KBM-7 (cell line): ENCODE measurements at places on chromosomes 13 and 19.

DNA sequence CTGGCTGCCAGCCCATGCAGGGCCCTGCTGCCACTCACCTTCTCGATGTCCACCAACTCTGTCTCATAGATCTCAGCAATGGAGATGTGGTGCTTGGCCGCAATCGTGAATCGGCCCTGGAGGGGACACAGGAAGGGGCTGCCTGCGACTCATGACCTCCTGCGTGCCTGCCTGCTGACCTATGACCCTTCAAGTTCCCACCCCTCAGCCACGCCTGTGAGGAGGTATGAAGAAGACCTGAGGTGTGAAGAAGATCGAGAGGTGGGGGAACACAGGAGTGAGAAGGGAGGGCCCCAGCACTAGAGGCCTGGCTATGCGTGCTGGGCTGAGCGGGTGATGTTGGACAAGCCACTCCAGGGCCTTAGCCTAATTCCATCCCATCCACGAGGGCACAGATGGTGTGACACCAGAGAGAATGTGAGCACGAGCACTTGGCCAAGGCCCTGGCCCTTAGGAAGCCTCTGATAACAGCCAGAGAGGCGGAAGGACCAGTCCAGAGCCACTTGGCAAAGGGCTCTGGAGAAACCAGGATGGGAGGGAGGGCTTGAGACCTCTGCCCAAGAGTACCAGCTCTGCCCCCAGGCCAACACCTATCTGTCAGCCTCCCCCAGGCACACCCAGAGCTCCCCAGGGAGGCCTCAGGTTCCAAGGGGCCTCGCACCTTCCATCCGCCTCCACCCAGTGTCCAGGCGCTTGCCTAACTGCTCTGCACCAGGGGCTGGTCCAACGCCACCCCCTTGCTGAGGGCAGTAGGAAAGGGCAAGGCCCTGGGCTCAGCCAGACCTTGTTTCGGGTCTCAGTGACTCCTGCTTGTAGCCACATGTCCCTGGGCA lies 9.6 kb upstream of the KPTN start:
- DNase-seq: no peak

- no peak for DNase-seq
These were observed 17.5 kb upstream of the SIGLEC14 start for GRCh38 chr19:51664131-51664530.

DNA sequence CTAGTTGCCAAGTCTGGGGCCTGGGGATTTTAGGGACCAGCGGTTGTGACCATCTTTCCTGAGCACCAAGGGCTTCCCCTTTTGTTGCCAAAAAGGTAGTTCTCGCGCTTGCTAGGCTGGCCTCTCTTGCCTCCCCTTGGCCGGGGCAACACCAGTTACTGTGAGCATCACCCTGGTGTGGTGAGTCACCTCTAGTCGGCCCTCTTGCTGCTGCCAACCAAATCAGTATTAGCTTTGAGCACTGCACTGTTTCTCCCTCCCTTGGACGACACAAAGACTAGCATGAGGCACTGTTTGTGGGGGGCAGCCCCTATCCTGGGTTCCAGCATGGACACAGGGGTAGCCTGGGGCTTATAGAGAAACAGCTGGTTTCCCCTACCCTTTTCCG lies 6.9 kb downstream of the SYDE1 start:
- DNase-seq: no peak

DNA sequence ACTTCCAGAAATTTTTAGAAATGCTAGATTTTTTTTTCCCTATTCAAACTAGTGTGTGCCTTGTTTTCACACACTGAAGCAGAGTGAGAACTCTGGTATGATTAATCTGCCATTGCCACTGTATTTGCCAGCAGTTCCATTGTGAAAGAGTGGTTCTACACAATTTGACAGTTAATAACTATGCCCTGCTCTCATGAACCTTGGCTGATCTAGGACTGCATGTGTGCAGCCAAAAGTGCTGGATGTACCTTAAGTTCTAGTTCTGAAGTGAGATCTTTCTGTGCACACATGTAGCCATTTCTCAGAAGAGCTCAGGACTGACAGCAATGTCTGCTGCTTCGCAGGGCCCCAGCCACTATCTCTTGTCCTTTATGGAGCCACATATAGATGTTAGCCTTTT lies 328.2 kb upstream of the SPRY2 start:
- DNase-seq: no peak

DNA sequence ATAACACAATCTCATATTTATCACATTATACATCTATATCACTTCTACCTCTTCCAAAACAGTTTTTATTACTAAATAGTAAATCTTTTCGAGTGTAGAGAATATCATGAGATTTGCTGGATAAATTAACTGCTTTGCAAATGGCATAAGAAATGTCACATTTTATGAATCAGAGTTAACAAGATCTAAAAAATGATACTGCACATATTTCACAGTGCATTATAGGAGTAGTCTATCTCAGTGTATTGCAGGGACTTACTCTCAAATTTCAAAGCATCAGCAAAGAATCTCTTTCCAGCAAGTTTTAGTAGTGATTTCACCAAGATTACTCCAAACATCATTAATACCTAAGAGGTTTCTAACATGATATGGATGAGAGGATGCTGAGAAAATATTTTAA lies 687.1 kb upstream of the SLITRK1 start:
- DNase-seq: no peak

DNA sequence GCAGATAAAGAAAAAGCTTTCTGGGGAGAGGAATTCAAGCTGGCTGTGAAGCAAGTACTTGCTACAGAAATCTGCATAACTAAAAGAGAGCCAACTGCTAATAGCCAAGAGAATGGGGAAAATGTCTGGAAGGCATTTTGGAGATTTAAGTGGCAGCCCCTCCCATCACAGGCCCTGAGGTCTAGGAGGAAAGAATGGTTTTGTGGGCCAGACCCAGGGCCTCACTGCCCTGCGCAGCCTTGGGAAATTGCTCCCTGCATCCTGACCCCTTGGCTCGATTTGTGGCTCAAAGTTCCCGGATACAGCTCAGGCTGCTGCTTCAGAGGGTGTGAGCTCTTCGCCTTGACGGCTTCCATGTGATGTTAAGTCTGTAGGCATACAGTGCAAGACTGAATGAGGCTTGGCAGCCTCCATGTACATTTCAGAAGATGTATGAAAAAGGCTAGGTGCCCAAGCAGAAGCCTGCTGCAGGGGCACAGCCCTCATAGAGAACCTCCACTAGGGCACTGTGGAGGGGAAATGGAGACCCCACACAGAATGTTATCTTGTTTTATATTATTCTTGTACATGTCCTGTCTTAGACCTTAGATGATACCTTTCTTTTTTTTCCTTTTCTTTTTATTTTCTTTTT lies 34.4 kb downstream of the MZT1 start:
- DNase-seq: no peak

DNA sequence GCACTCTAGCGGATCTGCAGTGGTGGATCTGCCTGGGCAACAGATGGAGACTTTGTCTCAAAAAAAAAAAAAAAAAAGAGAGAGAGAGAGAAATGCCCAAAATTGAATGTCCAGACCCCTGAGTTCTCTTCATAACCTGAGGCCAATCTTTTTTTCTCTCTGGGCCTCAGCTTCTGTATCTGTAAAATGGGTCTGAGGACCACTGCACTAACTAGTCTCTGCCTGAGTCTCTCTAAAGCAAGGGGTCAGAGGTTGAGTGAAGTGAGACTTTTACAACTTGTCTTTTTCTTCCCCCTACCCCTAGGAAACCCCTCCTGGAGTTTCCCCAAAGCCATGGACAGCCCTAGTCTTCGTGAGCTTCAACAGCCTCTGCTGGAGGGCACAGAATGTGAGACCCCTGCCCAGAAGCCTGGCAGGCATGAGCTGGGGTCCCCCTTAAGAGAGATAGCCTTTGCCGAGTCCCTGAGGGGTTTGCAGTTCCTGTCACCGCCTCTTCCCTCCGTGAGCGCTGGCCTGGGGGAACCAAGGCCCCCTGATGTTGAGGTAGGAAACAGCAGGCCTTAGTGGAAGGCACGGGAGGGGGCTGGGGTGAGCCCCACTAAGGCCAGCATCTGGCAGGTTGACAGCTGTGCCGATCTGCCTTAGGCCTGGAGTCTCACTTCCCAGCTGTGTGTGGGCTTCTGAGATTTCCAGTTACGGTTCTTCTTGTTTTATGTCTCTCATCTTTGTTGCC lies 1.8 kb downstream of the TMEM91 start:
- DNase-seq: peak; percentile 49

GRCh38 chr19:35555301-35556005 lies 8.0 kb downstream of the ATP4A start:
- peak; percentile 22 for DNase-seq

DNA sequence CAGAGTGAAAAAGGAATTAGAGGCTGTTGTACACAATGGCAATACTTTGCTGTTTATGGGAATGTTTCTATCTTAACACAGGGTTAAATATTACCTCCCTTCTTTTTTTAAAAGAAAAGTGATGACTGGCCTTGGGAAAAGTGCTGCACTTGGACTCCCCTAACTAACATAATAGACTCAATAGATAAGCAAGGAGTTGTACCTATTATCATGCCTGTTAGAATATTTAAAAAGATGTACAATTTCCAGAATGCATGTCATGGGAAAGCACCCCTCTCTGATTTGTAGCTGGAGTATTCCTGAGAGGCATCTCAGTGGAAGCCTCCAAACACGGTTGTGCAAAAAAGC lies 79.3 kb upstream of the GPC6 start:
- no peak for DNase-seq

- DNase-seq: no peak
These were observed 12.5 kb downstream of the SLC44A2 start for GRCh38 chr19:10637894-10638293.

GRCh38 chr13:82147526-82147925 lies 1734.7 kb downstream of the SLITRK1 start:
- DNase-seq: no peak

- no peak for DNase-seq
These were observed 12.4 kb downstream of the CILP2 start for GRCh38 chr19:19550485-19550929.

- no peak for DNase-seq
These were observed 34.4 kb downstream of the DHRS12 start for GRCh38 chr13:51769455-51770127.

DNA sequence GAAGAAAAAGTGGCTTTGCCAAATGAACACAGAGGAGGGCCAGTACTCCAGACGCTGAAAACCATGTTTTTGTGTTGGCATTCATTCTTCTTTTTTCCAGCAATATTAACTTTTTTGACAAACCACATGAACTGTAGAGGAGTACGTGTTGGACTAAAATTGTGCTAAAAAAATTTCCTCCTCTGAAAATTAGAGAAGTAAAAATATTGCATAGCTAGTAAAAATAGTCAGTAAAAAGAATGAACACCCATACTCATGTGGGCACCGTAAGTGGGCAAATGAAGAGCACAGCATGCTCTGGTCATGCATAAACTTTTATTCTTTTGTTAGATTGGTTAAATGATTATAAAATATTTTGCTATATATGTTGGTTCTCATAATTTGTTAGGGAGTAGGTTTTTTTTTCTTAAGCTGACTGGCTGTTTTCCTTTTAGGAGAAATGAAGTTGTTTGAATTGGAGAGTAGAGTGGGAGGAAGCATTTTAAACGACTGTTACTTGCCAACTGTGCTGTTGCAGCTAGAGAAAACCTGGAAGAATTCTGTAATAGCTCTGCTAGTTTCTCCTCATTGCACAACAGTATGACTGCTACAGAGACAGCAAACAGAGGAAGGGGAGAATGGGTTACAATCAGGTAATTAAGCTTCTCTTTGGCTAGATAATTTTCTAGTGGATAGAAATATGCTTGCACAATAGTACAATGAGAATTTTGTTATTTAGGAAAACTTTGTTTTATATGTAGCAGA lies 222.4 kb downstream of the KCTD12 start:
- no peak for DNase-seq

- peak; percentile 70 for DNase-seq
These were observed 8.1 kb upstream of the SEMA6B start for GRCh38 chr19:4567584-4568071.

- DNase-seq: peak; percentile 43
These were observed 46.4 kb downstream of the N4BP2L1 start for GRCh38 chr13:32381539-32381938.

DNA sequence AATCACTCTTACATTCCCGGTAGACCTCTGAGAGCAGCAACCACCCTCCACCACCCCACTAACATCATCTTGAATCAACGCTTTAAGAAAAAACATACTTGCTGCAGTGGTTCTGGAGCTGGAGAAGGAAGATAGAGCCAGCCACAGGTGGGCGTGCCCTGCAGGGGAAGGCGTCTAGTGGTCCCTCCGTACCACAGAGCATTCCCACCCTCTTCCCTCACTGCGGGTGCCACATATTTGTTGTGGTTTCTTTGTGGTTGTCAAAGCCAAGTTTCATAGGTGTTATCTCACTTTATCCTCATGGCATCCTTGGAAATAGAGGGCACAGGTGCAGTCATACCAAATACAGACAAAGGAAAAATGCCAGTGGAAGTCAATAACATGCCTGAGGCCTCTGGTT lies 22.2 kb downstream of the COL4A2 start:
- DNase-seq: no peak

GRCh38 chr19:1296078-1296477 lies 10.4 kb downstream of the EFNA2 start:
- DNase-seq: no peak

DNA sequence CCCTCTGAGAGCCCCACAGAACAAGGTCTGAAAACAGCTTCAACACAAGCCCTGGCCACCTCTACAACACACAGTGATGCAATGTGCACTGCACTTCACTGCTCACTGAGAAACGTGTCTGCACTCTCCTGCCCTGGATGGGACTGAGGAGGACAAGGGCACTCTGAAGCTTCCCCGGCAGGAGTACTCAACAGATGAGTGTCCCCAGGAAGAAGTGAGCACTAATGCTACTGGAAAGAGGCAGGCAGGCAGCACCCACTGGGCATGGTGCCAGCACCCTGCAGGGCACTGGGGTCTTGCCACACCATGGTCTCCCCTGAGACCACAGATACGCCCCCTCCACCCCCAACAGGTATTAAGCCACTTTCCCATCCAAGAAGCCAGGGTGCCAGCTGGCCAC lies 17.7 kb upstream of the SLC35E1 start:
- DNase-seq: no peak

DNA sequence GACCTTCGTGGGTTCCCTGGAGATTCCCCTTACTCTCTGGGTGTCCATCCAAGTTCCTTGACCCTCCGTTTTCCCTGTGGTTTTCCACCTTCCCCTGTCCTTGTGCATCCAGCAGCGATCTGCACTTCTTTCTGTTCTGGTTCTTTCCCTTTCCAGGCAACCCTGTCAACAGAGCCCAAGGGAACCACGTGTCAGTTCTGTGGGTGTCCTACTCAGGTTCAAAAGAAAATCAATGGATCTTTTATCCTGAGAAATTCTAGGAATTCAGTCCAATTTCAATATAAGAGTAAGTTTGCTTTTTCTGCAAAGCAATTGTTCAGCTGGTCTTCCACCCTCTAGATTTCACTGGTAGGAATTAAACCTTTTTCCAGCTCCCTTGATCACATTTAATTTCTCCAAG lies 1394.8 kb upstream of the SLC10A2 start:
- no peak for DNase-seq

DNA sequence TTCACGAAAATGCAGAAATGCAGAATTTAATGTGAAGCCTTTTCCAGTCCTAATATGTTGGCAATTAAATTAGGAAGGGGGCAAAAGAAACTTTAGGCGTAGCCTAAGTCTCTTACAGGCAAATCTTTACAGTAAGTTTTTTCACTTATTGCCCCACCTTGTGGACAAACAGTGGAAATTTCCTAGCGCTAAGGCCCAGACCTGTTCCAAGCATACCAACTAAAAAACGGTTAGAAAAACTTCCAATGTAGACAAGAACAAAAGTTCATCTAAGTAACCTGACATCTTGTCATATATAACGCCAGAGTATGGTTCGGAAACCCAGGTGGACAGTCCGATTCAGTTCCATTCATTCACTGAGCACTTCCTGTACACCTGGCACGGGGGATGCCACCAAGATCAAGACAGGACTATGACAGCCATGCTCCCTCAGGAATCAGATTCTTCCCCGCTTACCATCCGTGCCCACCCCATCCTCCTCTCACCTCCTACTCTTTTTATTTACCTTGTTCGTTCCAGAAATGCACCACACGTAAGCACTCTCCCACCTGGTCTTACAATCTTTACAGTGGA lies 4.9 kb downstream of the ZAR1L start:
- DNase-seq: peak; percentile 84
